Iris pigment epithelial cell (primary cell): ENCODE measurements at places on chromosomes 4 and X.

DNA sequence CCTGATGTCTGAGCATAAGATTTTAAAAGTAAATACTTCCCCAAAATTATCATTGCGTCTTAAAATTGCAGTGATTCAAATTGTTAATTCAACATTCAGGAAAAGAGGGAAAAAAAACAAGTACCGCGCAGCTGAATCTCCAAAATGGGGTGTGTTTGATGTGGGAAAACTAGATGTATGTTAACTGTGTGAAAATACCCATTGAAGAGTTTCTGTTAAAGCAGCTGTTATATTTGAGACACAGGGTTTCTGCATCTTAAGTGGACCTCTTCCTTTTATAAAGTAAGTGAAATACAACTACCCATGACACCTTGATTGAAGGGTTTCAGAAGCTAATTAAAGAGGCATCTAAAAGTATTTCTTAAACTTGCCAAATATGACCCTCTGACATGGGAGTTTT lies 1186.1 kb downstream of the NLGN4X start:
- no peak for DNase-seq

DNA sequence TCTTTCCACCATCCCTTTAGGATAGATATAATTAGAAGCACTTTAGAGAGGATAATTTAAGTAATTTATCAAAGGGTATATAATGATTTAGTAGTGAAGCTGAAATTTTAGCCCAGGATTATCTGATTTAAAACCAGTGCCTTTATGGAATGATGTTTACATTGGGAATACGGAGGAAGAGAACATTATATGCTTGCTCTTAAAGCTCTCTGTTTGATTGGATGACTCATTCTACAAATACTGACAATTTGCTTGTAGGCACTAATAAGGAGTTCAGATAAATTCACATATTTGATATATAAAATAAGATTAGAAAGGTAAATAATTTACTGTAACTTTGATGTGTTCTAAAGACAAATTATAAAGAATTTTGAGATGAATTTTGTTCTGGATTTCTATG lies 84.7 kb downstream of the SH3BGRL start:
- no peak for DNase-seq

DNA sequence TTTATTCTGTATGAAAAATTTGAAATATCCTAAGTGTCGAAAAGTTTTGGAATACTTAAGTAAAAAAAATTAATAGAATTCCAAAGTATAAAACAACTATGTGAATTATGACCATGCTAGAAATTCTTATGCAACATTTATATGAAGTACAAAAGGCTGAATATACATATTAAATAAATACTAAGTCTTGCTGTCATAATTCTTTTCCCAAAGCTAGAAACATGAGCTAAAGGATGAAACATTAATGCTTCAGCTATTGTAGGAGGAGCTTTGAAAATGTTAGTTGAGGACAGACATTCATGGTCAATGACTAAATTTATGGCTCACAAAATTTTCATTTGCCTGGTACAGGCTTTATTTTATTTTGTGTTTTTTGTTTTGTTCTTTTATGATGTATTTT lies 207.3 kb downstream of the GABRB1 start:
- DNase-seq, result peak; percentile 7

DNA sequence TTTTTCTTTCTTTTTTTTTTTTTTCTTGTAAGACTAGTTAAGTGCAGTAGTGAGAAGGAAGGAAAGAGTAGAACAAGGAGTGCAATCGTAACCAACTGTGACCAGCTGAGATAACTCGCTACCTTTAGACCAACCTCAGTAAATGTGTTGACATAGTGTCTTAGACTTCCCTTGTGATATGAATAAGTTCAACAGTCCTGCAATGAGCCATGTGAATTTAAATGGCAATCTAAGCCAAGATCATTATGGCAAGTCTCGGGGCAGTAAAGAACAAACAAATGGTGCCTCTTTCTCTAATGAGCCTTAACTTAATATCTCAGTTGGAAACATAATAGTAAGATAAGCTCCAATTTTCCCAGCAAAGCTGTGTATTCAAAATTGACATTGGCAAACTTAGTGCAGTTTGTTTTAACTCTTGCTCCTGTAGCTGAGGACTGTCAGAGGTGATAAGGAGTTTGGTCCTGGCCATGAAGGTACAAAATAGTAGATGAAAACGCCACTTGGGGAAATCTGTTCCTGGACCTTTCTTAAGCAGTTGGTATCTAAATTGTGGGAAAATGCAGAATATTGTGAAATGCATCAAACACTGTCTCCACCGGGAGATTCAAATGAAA lies 13.8 kb upstream of the RELL1 start:
- DNase-seq, result no peak

GRCh38 chrX:53048169-53049126 lies at the start of gene GPR173:
GPR173 (plus strand) TSS chrX:53048789; CDS start chrX:53076622, 27,833 bp downstream.
- DNase-seq, result peak; percentile 60

- DNase-seq, result no peak
These were observed at the start of gene TCEAL5 for GRCh38 chrX:103276581-103277002. TCEAL5 (minus strand) TSS chrX:103276750; CDS start chrX:103274563, 2,187 bp downstream.

- no peak for DNase-seq
These were observed 104.7 kb upstream of the SORBS2 start for GRCh38 chr4:185916683-185917082.

GRCh38 chrX:55919367-55920221 lies 202.0 kb downstream of the RRAGB start:
- DNase-seq, result no peak

DNA sequence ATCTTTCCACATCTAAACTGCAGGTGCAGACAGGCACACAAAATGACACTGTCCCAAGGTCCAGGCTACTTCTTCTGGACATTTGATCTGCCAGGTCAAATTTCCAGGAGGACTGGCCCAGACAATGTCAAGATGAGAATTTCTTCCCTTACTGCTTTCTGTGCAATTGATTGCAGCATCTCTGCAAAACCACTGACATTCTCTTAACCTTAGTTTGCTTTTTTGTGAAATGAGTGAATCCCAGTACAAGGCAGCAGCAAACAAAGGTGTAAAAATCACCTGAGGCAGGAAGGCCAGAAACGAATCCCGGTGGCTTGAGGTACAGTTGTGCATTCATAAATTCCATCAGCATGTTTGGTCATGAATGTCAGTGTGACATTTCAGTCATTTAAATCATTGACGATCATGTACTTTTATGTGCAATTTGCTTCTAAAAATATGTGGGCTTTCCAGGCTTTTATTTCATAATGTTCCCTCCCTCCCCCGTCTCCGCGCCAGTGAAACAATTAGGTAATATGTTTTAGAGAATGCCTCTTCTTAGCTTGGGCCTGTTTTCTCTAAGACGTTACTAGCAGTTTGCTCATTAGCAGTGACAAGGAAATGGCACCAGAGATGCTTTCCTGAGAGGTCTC lies 39.1 kb downstream of the NHS start:
- no peak for DNase-seq

GRCh38 chr4:186712690-186713089 lies 11.0 kb downstream of the FAT1 start:
- no peak for DNase-seq

DNA sequence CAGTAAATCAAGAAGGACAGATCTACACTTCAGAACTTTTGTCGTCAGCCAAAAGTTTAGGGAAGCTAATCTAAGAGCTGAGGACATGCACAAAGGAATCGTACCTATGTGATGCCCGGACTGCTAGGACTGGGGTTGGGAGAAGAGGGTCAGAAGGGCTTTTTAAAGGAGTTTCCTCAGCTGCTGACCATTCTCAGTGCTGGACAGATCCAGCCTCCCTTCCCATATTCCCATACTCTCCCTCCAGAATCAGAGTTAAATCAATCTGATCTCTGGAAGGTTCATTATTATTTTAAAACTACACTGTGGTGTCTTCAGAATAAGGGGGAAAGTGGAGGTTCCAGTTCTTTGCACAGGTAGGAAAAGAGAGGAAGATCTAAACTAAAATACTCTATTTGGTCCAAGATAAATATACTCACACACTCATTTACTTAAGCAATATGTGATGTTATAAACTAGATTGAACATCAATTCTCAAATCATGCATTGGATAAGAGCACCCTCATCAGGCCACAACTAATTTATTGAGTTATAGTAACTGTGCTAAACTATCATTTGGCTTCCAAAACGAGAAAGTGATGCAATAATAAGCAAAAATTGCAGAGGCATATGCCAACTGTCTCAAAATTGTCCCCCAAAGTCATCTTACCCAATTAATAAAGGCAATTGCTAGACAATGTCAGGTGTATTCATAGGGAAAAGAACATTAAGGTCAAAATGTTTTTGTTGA lies 124.7 kb downstream of the HNRNPD start:
- DNase-seq, result no peak

DNA sequence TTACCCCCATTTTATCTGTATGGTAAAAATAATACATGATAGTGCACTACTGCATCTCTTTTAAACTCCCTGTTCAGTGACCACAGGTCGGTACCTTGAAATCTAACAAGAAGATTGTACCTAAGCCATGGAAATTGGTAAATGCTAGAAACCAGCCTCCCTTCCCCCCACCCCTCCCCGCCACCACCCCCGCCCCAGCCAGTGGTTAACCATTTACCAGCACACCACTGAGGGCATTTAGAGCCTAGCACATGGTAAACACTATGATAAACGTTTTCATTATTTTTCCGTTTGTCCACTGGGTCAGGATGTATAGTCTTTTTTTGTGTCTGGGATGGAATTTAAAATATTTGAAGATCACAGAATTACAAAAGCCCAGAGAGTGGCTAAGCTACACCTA lies 703 bp upstream of the FTSJ1 start:
- DNase-seq, result no peak

- DNase-seq, result peak; percentile 64
These were observed 2.1 kb upstream of the PCDH7 start for GRCh38 chr4:30718021-30718542.

DNA sequence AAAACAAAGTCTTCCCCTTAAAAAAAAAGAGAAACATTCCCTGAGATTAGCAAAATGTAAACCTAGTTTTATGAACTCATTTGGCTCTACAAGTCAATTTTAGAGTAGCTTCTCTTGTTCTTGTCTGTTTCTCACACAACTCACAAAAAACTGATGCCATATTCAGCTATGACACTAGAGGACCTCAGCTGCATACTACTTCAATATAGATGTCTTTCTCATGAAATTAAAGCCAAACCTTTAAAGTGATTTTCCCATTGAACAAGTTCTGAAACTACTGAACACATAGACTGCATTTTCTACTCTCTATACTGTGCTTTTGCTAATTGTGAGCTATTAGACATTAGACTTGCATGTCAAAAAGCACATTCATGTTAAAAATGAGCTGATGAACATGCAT lies 49.8 kb downstream of the TBCK start:
- DNase-seq, result peak; percentile 67

- DNase-seq, result peak; percentile 64
These were observed 23.5 kb upstream of the PRDM8 start for GRCh38 chr4:80173841-80174240.
